Spleen (tissue), 13 donors: ENCODE measurements at places on chromosomes 4 and X. TPM values are rescaled to one million over a fixed set of nuclear protein-coding genes. Genes with fewer than 3 reads are reported as not detected.
A peak's percentile ranks its signal among the peaks of the same experiment; 100 is the strongest.

GRCh38 chrX:105317117-105317516 is 96.6 kb upstream of the TEX13A start:
- DNase-seq, result no peak

Gene GDPD2
- total RNA-seq, result 37.0 TPM

GRCh38 chr4:88809576-88810219 is 112.1 kb upstream of the NAP1L5 start:
- DNase-seq, result no peak

GRCh38 chr4:87540146-87541058 is 11.2 kb upstream of the SPARCL1 start:
- no peak for DNase-seq

DNA sequence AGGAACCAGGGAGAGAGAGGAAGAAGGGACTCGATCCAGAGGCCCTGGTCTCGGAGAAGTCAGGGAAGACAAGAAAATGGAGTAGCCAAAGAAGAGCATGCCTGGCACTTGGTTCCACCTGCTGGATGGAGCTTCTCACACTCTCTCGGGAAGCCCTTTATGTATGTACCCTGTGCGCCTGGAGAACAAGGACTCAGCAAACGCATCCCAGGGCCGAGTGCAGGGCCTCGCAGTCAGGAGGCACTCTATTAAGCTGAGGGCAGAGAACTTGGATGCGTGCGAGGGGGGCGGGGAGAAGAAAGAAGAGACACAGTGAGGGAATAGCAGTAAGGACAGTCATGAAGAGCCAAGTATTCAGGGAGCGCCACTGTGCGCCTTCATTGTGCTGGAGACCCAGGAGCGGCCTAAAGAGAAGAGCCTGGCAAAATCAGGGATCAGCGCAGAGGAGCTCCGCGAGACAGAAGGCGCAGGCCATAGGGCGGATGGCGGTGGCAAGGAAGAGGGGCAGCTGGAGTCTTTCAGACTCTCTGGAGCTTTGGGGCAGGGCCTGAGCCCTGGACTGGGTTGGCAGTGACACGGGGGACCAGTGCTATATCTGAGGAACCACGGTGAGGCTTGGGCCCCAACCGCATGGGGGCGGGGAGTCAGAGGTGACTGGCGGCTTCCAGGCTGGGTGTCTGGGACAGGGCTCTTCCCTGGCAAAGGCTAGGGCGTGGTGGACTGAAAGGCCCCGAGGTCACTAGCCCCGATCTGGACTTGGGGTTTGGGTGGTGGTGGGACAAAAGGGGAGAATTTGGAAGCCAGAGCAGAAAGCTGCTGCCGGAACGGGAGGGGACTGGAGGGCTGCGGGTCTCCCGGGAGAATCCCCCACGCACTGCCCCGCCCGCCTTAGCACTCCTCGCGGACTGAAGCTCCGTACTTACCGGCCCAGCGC is 1.9 kb upstream of the SEPTIN6 start:
- peak; percentile 78 for DNase-seq

GRCh38 chr4:143071351-143071750 is 113.4 kb upstream of the USP38 start:
- DNase-seq, result no peak

Gene CSAG2
- total RNA-seq, result not detected

Gene SMIM10L2A
- total RNA-seq, result 3.3 TPM

Gene F9
- not detected for total RNA-seq

GRCh38 chrX:97685753-97686152 is 802.0 kb downstream of the RPA4 start:
- no peak for DNase-seq
